ENCODE measurements at places on chromosomes 2 and 18. TPM values are rescaled to one million over a fixed set of nuclear protein-coding genes. Genes with fewer than 3 reads are reported as not detected.

The UGT1A5 gene
- not detected for total RNA-seq

The FRZB gene
- total RNA-seq, result 0.44 TPM

The SPHKAP gene
- under 0.01 TPM for total RNA-seq

The FLACC1 gene
- total RNA-seq, result 2.0 TPM

The INPP5D gene
- total RNA-seq, result 0.15 TPM

The PAX8 gene
- total RNA-seq, result 1.5 TPM

The DES gene
- total RNA-seq, result 1.6 TPM

Measured in smooth muscle cell of trachea (primary cell).